ENCODE measurements at places on chromosomes 1 and 21.
A peak's percentile ranks its signal among the peaks of the same experiment; 100 is the strongest.

DNA sequence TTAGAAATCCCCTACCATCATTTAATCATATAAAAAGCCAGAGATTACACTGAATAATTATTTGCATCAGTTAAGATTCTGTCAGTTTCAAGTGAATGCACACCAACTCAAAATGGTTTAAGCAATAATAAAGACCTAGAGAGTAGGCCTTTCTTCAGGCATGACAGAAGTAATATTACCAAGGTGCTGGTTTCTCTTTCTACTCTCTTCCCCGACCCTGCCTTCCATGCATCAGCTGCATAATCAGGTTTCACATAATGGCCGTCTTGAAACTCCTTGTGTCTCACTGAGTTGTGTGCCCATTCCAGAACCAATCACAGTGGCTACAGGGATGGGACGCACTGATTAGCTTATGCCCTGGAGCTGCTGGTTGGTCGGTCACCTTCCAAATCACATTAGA lies 103.5 kb upstream of the SERTAD4 start:
- no peak for DNase-seq

- DNase-seq, result no peak
Measured at GRCh38 chr1:177902266-177902665, 67.6 kb downstream of the SEC16B start.

DNA sequence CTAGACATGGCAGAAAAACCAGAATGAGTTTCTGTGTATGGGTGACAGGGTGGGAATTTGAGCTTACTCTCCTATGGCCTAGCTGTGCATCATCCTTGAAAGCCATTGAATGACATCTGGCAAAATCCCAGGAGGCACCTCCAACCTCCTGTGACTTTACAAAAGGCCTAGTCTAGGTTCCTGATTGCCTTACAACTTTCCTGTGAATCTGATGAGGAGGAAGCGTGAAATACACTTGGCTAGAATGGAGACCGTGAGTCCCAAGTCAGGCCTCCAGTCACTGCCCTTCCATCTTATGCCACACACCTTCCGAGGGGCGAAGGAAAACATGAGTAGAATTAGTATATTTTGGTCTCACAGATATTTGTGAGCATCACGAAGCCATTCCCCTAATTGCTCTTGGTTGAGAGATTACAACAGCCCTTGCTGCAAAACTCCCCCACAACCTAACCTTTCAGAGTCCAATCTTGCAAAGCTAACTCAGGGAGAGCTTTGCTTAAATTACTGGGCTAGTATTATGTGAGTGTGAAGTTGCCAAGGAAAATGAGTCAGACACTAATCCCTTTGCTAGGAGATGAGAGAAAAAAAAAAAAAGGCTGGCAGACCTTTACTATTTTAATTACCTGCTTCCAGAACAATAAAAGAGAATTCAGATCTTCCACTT lies 36.3 kb upstream of the PAXBP1 start:
- DNase-seq, result no peak

GRCh38 chr1:206108635-206109034 lies 8.6 kb downstream of the AVPR1B start:
- no peak for DNase-seq

DNA sequence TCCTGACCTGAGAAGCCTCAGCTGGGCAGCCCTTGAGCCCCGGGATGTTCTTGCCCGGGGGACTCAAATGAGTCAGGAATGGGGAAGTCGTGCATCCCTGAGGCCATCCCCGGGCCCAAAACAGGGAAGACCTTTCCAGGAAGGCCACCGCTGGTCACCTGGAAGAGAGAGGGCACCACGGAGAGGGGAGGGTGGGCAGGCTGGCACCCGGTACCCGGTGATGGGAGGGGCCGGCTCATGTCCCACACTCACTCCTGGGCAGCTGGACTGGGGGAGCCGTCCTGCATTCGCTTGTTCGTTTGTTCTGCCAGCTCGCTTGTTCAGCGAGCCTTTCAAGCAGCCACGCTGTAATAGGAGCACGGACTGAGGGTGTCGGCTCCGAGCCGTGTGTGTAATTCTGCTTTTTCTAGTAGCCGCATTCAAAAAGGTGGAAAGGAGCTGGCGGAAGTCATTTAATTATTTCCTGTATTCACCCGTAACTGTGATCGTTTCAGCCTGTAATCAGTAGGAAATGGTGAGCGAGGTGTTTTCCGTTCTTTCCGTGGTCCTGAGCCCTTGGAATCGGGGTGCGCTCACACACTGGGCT lies 48.4 kb upstream of the CCDC27 start:
- DNase-seq, result no peak

DNA sequence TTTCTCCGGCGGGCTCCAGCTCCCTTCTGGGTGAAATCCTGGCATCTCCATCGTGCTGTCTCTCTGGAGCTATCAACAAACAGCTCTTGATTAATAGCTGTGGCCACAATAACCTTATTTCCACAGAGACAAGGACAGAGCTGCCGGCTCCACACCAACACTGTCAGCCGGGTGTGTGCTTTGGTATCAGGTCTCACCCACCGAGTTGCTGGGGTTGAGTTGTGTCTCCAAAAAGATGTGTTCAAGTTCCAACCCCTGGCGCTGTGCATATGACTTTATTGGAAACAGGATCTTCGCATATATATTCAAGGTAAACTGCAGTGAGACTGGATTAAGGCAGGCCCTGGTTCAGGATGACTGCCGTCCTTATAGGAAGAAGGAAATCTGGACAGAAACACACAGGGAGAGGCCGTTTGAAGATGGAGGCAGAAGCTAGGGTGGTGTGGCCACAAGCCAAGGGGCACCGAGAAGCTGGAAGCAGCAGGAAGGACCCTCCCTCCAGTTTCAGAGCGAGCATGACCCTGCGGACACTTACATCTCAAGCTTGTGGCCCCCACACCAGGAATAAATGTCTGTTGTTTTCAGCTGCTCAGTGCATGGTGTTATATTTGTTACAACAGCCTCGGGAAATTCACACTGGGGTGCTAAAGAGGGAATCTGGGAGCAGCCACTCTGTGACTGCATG lies 88.4 kb upstream of the TMPRSS2 start:
- no peak for DNase-seq

DNA sequence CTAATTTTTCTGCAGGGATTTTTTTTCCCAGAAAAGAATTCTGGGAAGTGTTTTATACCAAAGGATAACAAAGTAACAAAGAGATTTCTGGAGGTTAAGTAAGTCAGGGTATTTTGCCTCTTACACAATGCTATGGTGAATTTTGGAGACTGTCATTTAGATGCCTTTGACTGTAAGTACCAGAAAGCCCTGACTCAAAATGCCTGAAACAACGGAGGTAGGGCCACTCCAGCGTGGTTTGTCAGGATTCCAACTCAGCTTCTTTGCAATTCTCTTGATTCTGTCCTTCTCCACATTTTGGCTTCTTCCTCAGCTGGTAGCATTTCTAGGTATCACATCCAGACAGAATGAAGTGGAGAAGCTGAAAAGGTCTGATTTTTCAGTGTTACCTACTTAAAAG lies 106.5 kb downstream of the UCHL5 start:
- DNase-seq, result no peak

DNA sequence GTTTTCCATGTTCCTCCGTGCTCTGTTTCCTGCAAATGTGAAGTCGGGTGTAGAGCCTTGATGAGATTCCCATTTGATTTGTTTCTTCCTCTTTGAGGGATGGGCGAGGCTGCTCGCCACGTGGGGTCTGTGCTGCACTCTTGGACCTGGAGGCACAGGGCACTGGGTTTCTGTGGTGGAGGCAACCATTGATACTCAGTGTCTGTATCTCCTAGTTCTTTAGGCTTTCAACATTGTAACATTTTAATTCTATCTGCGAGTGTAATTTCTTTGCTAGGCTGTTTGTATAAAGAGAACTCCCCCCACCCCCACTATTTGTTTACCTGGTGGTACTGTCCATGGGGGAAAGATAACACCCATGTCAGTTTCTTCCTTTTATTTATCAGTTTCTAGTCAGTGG lies 52.3 kb downstream of the GALNT2 start:
- DNase-seq, result no peak

- DNase-seq, result peak; percentile 63
Measured at GRCh38 chr1:111139324-111139955, 453 bp downstream of the DRAM2 start.

DNA sequence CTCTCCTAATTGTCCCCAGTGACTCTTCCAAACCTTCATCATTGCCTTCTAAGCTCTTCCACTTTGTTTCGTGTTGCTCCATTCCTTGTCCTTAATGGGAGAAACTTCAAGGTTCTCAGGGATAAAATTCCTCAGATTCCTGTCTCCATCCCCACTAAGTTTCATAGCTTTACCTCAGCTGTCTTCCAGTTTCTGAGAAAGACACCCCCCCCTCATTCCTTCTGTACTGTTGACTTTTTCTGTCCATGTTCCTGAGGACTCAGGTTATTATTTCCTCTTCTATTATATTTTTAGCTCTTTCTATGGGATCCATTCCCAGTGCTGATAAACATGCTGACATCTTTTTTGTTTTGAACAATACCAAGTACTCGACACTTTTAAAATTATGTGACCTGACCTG lies 215.3 kb upstream of the PTGFR start:
- DNase-seq, result no peak

DNA sequence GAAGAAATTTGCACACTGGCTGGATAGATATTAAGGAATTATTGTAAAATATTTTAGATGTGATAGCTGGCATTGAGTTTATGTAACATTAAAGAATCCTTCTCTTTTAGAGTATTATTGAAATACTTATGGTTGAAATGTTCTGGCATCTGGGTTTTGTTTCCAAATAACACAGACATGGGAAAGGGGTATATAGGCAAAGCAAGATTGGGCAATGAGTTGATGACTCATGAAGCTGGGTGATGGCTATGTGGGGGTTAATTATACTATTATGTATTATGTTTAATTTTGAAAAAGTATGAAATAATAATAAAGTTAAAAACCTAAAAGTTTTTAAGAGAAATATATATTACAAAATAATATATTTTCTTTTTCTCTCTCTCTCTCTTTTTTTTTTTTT lies 12.5 kb upstream of the PTPN14 start:
- no peak for DNase-seq

GRCh38 chr1:207191776-207192175 lies 87.7 kb downstream of the C4BPA start:
- no peak for DNase-seq

DNA sequence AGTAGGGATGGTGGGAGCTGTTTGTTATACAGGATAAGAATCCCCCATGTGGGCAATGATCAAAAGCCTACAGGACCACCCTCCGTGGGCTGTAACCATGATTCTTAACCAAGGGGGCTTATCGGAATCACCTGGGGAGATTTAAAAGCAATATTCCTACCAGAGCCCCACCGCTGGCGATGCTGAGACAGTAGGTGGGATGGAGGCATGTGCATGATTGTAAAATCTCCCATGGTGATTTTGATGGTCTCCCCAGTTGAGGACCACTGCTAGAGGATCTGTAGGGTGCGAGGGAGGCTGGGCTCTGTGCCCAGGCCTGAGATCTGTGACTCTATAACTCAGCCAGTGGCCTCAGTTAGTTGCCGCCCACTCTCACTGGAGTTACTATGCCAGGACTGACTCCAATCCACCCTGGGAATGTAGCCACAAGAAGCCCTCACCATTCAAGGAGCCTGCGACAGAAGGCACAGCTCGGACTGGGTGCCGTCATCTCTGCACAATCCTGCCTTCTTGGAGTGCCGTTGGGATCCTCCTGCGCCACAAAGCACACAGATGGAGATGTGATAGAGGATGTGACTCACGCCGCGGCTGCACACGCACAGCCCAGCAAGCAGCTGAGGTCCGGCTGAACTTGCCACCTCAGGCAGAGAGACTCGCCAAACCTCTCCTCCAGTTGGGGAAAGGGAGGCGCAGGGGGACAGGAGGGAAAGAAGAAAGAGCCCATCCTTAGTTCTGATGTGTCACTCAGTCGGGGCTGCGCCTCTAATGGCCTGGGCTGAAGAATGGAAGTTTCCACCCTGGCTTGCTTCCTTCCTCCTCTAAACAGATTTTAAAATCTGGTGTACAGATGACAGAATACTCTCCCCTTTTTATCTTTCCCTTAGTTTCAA lies 26.5 kb downstream of the AKNAD1 start:
- DNase-seq, result no peak

GRCh38 chr1:230696722-230697437 lies 17.0 kb downstream of the AGT start:
- no peak for DNase-seq

GRCh38 chr1:202815120-202815519 lies 4.4 kb downstream of the PCAT6 start:
- no peak for DNase-seq

- DNase-seq, result no peak
Measured at GRCh38 chr1:110409316-110409715, 1.8 kb upstream of the LAMTOR5 start.

GRCh38 chr1:216045400-216045799 lies 377.8 kb downstream of the USH2A start:
- DNase-seq, result no peak

- no peak for DNase-seq
Measured at GRCh38 chr1:212225416-212225815, 59.8 kb upstream of the PPP2R5A start.

GRCh38 chr1:211829343-211830054 lies 1.1 kb downstream of the LPGAT1 start:
- peak; percentile 52 for DNase-seq

GRCh38 chr1:156489166-156489934 lies 11.2 kb downstream of the MEF2D start:
- no peak for DNase-seq

GRCh38 chr1:64539781-64540218 lies 69.9 kb downstream of the CACHD1 start:
- DNase-seq, result peak; percentile 44

- DNase-seq, result peak; percentile 30
Measured at GRCh38 chr21:45818904-45819285, 162.7 kb upstream of the COL6A1 start.

Data from liver (tissue), 10 donors.